ENCODE measurements at places on chromosomes 1 and 21.

GRCh38 chr1:111733183-111733991 lies 5.8 kb downstream of the INKA2 start:
- no peak for DNase-seq

GRCh38 chr1:212609701-212610574 lies 1.4 kb downstream of the ATF3 start:
- DNase-seq: no peak

- no peak for DNase-seq
Measured at GRCh38 chr1:11053758-11054137, 6.1 kb downstream of the SRM start.

DNA sequence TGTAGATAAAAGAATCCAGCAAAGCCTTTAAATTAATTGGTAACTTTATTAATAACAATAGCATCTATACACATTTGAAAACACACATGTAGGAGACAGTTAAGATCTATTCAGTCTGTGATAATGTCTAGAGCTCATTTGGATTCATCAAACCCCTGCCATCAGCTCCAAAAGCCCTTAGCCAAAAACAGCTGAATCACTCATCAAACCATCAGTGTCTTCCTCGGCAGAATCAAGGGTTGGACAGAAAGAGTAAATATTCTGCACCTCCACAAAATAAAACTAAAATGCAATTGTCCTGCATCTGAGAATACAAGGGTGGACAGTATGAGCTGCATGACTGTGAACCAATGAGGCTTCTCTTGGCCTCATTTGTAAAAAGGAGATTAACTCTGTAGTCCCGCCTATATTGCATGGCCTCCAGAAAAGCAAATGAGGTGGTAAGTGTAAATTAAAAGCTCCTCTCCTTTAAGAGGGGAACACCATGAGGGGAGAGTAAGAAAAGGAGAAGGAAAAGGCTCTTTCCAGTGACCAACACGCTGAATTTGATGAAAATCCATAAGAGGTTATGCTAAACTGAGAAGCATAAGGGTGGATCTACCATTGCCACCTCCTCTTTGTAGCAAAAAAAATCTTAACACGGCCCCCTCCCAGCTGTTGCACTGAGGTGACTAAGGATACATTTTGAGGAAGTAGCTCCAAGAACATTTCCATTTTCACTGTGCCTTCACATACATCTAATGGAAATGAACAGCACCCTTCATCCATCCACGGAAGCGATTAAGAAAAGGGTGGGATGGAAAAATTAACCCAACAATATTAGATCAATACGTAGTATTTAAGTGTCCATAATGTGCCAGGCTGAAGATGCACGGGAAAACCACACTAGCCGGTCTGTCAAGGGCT lies 14.7 kb upstream of the BOLA1 start:
- no peak for DNase-seq

DNA sequence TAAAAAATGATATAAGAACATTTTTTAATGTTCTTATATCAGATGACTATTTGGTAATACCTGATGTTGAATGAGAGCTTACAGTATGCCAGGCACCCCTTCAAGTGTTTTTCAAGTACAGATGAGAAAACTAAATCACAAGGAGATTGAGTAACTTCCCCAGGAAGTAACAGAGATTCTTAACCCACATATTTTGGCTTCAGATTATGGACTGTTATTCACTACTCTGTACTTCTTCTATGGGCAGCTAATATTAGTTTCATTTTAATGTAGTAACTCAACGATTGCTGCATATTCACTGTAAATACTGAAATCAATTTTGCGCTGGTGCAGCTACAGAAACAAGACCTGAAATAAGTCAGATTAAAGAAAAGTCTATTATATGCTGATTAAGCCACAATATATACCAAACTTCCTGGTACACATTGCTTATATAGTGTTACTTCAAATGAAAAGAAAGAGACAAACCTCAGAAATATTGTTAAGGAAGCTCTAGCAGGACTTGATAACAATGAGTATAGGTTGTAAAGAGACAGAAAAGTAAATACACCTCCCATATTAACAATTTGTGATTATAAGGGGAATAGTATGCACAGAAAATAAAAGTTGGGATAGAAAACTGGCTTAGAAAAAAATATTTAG lies 19.7 kb downstream of the DPYD start:
- DNase-seq: no peak

DNA sequence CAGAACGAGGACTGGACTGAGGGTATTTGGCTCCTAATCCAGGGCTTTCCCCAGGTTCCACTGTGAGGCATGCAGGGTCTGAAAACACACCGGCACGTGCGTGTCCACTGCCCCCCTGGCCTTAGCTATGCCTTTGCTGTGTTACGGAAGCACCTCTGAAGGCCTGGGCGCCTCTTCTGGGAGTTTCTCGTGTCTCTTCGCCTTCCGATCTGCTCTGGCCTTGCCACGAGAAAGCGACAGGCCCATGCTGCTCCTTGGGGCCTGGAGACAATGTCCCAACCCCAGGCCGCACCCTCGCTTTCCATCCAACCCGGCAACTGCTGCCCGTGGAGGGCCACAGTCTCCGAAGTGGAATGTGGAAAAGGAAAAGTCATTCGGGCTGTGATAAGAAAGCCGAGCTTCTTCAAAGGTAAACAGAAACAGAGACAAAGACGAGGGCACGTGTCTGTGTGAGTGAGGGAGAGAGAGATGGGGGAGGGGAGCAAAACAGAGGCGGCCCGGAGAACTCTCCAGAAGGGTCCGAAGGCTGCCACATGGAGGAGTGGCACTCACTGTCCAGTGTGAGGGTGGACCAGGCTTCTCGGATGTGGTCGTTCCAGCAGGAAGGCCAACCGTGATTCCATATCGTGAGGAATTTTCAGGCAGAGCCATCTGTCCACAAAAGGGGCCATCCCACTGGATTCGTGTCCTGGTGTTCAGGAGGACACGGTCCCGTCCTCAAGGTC lies 3.4 kb upstream of the UMODL1 start:
- DNase-seq: no peak

DNA sequence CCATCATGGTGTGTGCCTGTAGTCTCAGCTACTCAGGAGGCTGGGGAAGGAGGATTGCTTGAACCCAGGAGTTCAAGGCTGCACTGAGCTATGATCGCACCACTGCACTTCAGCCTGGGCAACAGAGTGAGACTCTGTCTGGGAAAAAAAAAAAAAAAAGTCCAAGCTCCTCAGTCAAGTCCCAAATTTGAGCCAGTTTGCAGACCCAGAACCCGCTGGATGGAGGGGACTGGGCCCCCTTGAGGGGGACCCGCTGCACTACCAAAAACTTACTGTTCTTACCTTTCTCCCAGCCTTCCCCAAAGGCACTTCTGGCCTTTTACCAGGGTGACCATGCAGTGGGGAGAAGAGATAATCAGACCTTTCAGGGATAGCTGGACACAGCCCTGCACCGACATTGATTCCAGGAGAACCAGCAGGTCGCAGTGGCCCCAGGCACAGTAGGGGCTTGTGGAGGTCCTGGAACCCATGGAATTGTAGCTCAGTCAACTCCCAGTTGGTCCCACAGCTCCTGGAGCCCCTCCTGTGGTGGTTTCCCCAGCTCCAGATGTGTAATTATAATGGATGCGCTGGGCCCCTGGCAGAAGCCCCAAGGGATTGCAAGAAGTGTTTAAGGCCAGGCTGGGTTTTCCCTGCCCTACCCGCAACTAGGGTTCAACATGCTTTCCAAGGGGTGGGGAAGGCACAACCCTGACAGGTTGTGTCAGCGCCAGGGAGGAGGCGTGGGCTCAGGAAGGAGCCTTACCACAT lies 4.1 kb upstream of the WNT9A start:
- no peak for DNase-seq

DNA sequence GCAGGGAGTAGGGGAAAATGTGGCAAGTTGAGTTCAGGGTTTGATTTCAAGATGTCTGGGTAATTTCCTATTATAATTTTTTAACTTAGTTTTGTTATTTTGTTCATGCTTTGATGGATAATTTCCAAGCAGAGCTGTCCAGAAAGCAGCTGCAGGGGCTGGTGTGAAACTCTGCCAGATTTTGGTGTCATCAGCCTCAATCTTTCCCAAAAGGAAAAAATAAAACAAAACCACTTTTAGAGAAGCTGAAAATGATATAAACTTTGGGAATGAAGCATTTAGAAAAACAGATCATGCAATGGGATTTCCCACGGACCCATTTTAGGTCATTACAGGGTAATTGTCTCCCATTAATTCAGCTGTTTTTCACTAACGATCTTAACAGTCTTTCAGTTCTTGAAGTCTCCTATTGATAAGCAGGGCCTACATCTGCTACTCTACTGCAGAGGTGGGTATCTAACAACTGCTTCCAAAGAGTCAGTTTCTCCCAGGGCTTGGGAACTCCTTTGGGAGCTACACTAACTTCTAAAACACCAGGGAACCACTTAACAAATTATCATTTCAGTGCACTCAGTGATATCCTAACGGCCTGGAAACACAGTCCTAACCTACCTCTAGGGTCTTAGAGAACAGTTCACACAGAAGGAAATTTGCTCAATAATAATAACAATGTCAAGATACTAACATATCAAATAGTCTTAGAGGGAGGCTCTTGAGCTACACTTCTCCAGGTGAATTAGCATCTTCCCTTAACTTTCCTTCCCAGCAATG lies 12.3 kb downstream of the ZNF436 start:
- no peak for DNase-seq

- no peak for DNase-seq
Measured at GRCh38 chr1:175045519-175045918, 22.1 kb upstream of the TNN start.

- DNase-seq: no peak
Measured at GRCh38 chr1:162725301-162725837, 65.1 kb upstream of the HSD17B7 start.

DNA sequence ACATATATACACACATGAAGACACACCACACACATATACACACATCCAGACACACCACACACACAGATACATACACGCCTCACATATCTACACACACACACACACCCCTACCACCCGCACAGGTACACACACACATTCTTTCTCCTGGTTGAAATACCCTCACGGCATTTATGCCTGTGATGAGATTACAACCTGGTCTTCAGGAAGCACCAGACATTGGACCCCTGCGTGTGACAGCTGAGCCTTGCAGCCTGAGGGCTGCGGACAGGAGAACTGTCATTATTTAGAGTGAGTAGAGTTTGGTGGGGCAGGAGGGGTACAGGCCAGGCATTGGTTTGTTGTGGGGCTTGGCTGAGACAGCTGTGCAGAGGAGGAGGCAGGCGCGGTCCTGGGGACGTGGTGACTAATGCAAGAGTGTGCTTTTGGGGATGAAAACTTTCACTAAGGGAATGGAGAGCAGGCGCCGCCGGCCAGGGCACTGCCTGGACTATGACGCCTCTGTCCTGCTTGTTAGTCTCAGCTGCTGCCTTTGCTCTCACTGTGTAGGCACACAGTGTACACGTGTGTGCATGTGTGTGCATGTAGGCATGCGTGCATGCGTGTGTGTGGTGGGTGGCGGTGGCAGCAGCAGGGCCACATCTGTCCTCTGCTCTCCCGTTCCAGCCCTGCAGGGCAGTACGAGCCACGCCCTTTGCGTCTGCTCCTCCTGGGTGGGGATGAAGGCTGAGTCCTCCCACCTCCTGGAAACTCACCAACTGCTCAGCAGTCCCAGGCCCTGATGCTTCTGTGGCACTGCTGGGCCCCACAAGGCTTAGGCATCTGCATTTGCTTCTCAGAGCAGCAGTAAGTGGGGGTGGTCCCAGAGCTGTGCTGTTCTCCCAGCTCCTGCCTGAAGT lies 57.6 kb downstream of the SPSB1 start:
- no peak for DNase-seq

DNA sequence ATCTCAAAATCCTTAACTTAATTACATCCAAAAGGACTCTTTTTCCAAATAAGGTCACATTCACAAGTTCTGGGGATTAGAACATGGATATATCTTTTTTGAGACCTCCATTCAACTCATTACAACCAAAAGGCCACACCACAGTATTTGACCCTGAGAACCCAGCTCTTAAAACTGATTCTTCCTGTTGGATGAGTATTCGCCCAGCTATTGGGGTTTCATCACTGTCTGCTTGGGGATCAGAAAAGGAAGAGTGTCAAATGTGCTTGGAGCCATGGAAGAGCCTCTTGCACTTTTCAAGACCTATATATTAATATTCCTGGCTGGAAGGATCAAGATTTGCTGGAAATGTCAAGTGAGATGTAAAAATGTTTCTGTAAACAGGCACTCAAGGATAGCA lies 5.4 kb upstream of the TINAGL1 start:
- DNase-seq: no peak

- DNase-seq: no peak
Measured at GRCh38 chr1:36481091-36481490, 1.6 kb downstream of the CSF3R start.

- no peak for DNase-seq
Measured at GRCh38 chr1:209597499-209597898, 14.0 kb downstream of the CAMK1G start.

DNA sequence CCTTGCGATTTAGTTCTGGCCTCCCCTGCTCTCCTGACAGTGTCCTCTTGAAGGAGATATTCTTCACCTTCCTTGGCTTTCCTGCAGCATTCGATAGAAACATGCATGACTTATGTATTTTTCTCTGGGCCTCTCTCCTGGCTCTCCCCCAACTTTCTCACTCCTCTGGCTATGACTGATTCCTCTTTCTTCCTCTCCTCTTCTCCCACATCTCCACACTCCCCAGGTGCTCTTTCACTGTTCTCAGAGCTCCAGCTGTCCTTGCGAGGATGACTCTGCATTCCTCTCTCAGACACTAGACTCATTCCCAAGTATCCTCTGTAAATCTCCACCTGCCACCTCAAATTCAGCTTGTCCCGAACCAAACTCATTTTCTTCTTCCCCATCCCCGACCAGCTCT lies 18.0 kb downstream of the LRRC42 start:
- DNase-seq: no peak

- no peak for DNase-seq
Measured at GRCh38 chr1:9816199-9816598, 7.6 kb downstream of the CLSTN1 start.

DNA sequence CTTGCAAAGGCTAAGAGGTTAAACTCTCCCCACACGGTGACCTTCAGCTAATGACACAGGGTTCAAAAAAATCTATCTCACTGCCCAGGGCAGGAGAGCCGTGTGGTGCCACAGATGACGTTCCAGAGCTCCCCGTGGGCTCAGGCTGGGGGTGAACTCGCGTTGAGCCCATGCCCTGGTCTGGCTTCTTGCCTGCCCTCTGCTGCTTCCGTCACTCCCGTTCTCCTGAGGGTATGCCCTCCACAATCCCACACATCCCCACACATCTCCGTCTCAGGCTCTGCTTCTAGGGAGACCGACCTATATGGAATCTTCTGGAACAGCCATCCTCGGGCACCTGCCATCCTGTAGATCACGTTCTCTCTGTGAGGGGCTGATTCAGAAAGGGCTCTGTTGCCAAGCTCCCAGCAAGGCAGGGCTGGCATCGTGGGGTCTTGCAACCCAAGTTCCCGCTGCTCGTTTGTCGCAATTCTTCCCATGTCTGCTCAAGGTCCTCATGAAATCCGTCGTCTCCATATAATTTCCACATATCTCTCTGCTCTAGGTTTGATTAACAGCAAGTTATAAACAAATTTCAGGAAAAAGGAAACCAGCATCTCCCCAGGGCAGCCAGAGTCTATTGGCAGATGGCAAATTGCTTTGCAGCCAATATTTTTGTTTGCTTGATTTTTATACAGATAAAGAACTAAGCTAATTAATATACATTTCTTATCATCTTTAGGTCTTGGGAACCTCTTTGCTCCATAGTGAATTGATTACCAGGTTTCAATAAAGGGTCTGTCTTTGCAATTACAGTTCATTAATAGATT lies 278.2 kb downstream of the PTPRU start:
- no peak for DNase-seq
